ENCODE measurements at places on chromosomes 6 and 20. TPM values are rescaled to one million over a fixed set of nuclear protein-coding genes. Genes with fewer than 3 reads are reported as not detected.
A peak's percentile ranks its signal among the peaks of the same experiment; 100 is the strongest.

The ZC2HC1B gene
- 16.9 TPM for total RNA-seq

The MICB gene
- total RNA-seq: 5.4 TPM

The NEDD9 gene
- total RNA-seq: 67.0 TPM

The MYL9 gene
- 265 TPM for total RNA-seq

The IL22RA2 gene
- total RNA-seq: not detected

The ARMH2 gene
- 3.4 TPM for total RNA-seq

The SLC44A4 gene
- total RNA-seq: 1.2 TPM

The PREX1 gene
- total RNA-seq: 36.5 TPM

The LY6G6F gene
- total RNA-seq: not detected

The LRRN4 gene
- total RNA-seq: 0.08 TPM

The RAD21L1 gene
- 13.7 TPM for total RNA-seq

- no peaks in the 10 kb centered on the region for H3K27me3 ChIP-seq
- H3K4me1 ChIP-seq: peaks cover 4% of the 10 kb centered on the region
- no peaks in the 10 kb centered on the region for H3K36me3 ChIP-seq
- no peak overlapping the region for H3K27ac ChIP-seq
- no peak overlapping the region for H3K4me3 ChIP-seq
Measured at GRCh38 chr6:116326996-116327395, 43.8 kb upstream of the DSE start.

DNA sequence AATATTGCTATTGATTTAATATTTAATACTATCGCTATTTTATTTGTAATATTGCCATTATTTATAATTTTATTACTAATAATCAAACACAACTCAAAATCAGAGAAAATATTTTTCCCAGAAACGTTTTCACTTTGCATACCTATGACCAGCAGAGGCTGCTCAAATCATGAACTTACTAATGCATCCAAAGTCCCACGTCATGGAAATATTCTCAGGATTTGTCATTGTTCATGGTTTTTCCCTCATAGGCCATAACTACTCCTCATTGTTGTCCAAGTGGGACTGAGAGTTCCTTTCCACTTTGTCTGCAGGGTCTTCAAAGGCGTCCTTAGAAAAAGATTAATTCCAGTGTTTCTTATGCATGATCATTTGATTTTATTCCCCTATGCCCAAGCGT, 344.8 kb downstream of the THBS2 start:
- no peak overlapping the region for H3K4me3 ChIP-seq
- no peak overlapping the region for H3K27ac ChIP-seq
- no peaks in the 10 kb centered on the region for H3K27me3 ChIP-seq
- no peaks in the 10 kb centered on the region for H3K4me1 ChIP-seq
- no peak for DNase-seq
- H3K36me3 ChIP-seq: no peaks in the 10 kb centered on the region

- H3K36me3 ChIP-seq: no peaks in the 10 kb centered on the region
- no peaks in the 10 kb centered on the region for H3K27me3 ChIP-seq
- H3K27ac ChIP-seq: peak overlapping the region; percentile 70
- peak; percentile 88 for DNase-seq
- peaks cover 3% of the 10 kb centered on the region for H3K4me1 ChIP-seq
- H3K4me3 ChIP-seq: peak overlapping the region; percentile 79
Measured at GRCh38 chr6:27374824-27375612, 13.5 kb upstream of the ZNF391 start.

- no peak for DNase-seq
- H3K27me3 ChIP-seq: no peaks in the 10 kb centered on the region
- no peaks in the 10 kb centered on the region for H3K4me1 ChIP-seq
- H3K36me3 ChIP-seq: no peaks in the 10 kb centered on the region
Measured at GRCh38 chr20:63061051-63061770, 54.4 kb upstream of the BHLHE23 start.

- H3K36me3 ChIP-seq: no peaks in the 10 kb centered on the region
- H3K27ac ChIP-seq: no peak overlapping the region
- no peaks in the 10 kb centered on the region for H3K27me3 ChIP-seq
- H3K4me1 ChIP-seq: no peaks in the 10 kb centered on the region
- no peak overlapping the region for H3K4me3 ChIP-seq
- peak; percentile 84 for DNase-seq
Measured at GRCh38 chr6:150334790-150335783, 33.7 kb upstream of the IYD start.

DNA sequence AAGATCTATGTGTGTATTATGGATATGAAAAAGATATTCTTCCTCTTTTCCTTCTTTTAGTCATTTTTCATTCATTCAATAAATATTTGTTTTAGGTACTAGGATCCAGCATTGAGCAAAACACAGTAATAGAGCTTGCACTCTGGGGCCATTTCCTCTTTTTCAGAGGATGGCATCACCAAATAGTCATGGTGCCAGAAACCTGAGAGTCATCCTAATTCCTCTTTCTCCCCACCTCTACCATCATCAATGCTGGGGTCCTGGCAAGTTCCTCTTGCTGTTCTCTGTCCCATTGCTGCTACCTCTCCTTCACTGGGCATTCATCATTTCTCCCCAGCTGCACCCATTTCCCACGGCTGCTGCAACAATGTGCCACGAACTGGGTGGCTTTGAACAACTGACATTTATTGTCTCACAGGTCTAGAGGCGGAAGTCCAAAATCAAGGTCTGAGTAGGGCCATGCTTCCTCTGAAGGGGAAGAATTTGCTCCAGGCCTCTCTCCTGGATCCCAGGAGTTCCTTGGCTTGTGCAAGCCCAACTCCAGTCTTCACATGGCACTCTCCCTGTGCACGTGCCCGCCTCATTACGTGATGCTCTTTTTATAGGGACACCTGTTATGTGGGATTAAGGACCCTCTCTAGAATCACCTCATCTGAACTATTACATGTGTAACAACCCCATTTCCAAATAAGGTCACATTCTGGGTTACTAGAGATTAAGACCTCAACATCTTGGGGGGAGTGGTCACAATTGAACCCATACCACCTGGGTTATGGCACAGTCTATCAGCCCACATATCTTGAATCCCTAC, 9.5 kb upstream of the IGF2R start:
- DNase-seq: no peak
- no peaks in the 10 kb centered on the region for H3K4me1 ChIP-seq
- H3K27me3 ChIP-seq: no peaks in the 10 kb centered on the region
- no peak overlapping the region for H3K27ac ChIP-seq

DNA sequence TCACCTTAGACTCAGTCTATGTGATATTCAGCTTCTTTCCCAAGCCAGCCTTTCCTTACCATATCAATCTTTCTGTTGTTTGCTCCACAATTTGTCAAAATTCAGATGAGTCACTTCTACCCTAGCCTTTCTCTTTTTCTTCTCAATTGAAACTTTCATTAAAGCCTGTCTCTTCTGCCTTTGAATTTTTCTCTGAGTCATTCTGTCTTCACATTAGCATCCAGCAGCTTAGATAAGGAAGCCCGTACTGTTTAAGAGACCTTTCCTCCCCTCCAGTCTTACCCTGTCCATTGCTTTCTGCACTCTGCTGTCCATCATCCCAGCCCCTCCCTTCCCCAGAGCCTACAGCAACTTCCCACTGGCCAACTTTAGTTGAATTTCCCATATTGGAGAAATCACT, 34.9 kb upstream of the RALGAPA2 start:
- no peak for DNase-seq
- no peaks in the 10 kb centered on the region for H3K36me3 ChIP-seq
- peaks cover 16% of the 10 kb centered on the region for H3K4me1 ChIP-seq
- H3K4me3 ChIP-seq: no peak overlapping the region

GRCh38 chr20:10590950-10591671, 82.7 kb downstream of the JAG1 start:
- no peaks in the 10 kb centered on the region for H3K36me3 ChIP-seq
- no peaks in the 10 kb centered on the region for H3K27me3 ChIP-seq
- DNase-seq: no peak
- H3K27ac ChIP-seq: no peak overlapping the region
- H3K4me1 ChIP-seq: no peaks in the 10 kb centered on the region

- H3K4me3 ChIP-seq: no peak overlapping the region
- H3K4me1 ChIP-seq: peaks cover 24% of the 10 kb centered on the region
- H3K27ac ChIP-seq: no peak overlapping the region
Measured at GRCh38 chr6:149332602-149333265, 15.2 kb downstream of the TAB2 start.

GRCh38 chr20:37190354-37191112, 11.2 kb upstream of the MROH8 start:
- H3K4me1 ChIP-seq: peaks cover 15% of the 10 kb centered on the region
- no peak overlapping the region for H3K4me3 ChIP-seq
- no peak overlapping the region for H3K27ac ChIP-seq
- H3K27me3 ChIP-seq: no peaks in the 10 kb centered on the region
- no peak for DNase-seq

DNA sequence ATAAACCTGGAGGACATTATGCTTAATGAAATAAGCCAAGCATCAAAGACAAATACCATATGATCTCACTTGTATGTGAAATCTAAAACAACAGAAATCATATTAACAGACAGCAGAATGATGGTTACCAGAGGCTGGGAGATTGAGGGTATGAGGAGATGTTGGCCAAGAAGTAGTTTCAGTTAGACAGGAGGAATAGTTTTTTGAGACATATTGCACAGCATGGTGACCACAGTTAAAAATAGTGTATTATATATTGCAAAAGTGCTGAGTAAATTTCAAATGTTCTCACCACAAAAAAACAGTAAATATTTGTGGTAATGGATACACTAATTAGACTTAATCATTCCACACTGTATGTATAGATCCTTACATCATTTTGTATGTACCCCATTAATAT, 1.8 kb downstream of the GABRR1 start:
- no peak overlapping the region for H3K27ac ChIP-seq
- no peaks in the 10 kb centered on the region for H3K36me3 ChIP-seq
- DNase-seq: no peak
- H3K4me1 ChIP-seq: no peaks in the 10 kb centered on the region
- no peaks in the 10 kb centered on the region for H3K27me3 ChIP-seq

GRCh38 chr6:99092461-99092860, 144.7 kb upstream of the FBXL4 start:
- no peak overlapping the region for H3K27ac ChIP-seq
- DNase-seq: no peak
- H3K4me3 ChIP-seq: no peak overlapping the region
- H3K36me3 ChIP-seq: no peaks in the 10 kb centered on the region

DNA sequence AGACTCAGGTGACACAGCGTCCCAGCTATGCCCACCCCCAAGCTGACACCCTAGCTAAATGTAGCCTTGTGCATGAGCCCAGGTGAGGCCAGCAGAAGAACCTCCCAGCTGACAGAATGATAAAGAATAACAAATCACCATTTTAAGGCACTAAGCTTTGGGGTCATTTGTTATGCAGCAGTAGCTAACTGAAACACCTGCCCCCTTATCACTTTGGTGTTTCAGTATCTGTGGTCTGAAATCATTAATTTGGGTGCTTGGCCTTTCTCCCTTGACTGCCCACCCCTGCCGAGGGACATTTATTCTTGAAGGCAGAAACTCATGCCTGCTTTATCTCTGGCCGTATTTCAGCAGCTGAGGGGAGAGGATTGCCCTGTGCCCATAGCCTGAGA, 30.0 kb downstream of the DACT2 start:
- H3K27ac ChIP-seq: no peak overlapping the region
- H3K36me3 ChIP-seq: no peaks in the 10 kb centered on the region
- H3K4me1 ChIP-seq: no peaks in the 10 kb centered on the region
- H3K4me3 ChIP-seq: no peak overlapping the region
- DNase-seq: no peak

- H3K27ac ChIP-seq: peak overlapping the region; percentile 97
- no peaks in the 10 kb centered on the region for H3K27me3 ChIP-seq
- peaks cover 43% of the 10 kb centered on the region for H3K4me1 ChIP-seq
- DNase-seq: peak; percentile 82
- peak overlapping the region; percentile 77 for H3K4me3 ChIP-seq
- no peaks in the 10 kb centered on the region for H3K36me3 ChIP-seq
Measured at GRCh38 chr20:33675136-33675959, 1.1 kb upstream of the NECAB3 start.

DNA sequence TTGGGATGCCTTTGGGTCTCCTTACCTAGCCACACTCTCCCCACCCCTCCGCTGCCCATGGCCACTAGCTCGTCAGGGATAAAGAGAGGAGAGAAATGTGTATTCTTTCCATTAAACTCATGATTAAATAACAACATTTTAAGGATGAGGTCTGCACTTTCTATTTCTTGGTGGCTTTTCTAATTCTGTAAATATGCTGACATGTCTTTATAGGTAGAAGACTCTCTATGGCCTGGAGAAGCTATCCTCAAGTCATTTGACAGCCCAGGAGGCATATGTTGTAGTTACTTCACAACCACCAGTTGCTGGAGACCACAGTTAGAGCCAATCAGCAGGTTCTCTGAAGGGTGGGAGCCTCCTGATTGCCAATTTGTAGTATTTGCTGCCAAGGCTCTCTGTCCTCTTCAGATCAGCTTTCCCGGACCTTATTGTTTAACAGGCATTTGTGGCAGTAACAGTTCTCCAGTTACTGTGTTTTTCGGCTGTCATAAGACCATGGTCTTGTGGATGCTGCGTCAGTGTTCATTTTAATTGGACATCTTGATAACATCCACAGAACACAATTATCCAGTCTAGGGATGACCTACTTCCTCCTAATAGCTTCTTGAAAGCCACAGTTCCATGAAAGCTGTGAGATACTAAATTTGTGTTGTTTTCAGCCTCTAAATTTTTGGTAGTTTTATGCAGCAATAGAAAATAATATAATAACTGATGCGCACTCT, 205.0 kb upstream of the KCNQ5 start:
- no peak overlapping the region for H3K4me3 ChIP-seq
- no peaks in the 10 kb centered on the region for H3K4me1 ChIP-seq
- no peak for DNase-seq
- H3K27ac ChIP-seq: no peak overlapping the region
- no peaks in the 10 kb centered on the region for H3K36me3 ChIP-seq

GRCh38 chr20:37081717-37082289, 14.0 kb downstream of the RBL1 start:
- H3K36me3 ChIP-seq: no peaks in the 10 kb centered on the region
- H3K4me1 ChIP-seq: no peaks in the 10 kb centered on the region
- peak; percentile 23 for DNase-seq
- no peak overlapping the region for H3K4me3 ChIP-seq

GRCh38 chr20:41538810-41539596, 79.2 kb downstream of the CHD6 start:
- H3K4me3 ChIP-seq: no peak overlapping the region
- H3K27ac ChIP-seq: no peak overlapping the region
- no peaks in the 10 kb centered on the region for H3K27me3 ChIP-seq
- H3K36me3 ChIP-seq: no peaks in the 10 kb centered on the region
- H3K4me1 ChIP-seq: no peaks in the 10 kb centered on the region
- no peak for DNase-seq

DNA sequence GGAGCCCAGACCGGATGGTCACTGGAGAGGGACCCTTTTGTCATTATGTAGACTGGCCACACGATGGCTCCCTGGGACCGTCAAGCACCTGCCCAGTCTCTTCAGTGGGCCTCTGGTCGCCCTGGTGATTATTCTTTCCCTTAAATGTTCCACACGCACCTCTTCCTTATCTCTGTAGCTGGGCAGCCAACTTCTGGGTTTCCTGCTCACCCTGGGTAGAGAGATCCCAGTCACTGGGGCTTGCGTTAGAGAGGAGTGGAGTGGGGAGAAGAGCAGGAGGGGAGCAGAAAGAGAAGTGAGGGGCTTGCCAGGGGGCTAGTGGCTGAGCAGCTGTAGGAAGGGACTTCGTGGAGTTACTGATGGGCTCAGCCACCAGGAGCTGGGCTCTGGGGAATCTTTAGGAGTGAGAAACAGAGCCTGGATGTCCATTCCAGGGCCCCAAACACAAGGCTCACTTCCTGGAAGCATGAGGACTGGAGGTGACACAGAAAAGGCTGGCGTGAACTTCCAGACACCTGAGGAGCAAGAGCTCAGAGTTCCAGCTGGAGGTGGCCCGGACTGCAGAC, 150.1 kb downstream of the DHX35 start:
- H3K27me3 ChIP-seq: no peaks in the 10 kb centered on the region
- DNase-seq: peak; percentile 56
- H3K4me1 ChIP-seq: no peaks in the 10 kb centered on the region
- H3K36me3 ChIP-seq: no peaks in the 10 kb centered on the region
- no peak overlapping the region for H3K27ac ChIP-seq
